ENCODE measurements at places on chromosomes 6 and 20.
A peak's percentile ranks its signal among the peaks of the same experiment; 100 is the strongest.

GRCh38 chr6:31805939-31806469, 762 bp downstream of the LSM2 start:
- DNase-seq, result no peak

GRCh38 chr6:134312038-134312660, 5.8 kb downstream of the SGK1 start:
- DNase-seq, result no peak

- DNase-seq, result no peak
Observed at GRCh38 chr6:110944681-110945151, 13.8 kb upstream of the GTF3C6 start.

DNA sequence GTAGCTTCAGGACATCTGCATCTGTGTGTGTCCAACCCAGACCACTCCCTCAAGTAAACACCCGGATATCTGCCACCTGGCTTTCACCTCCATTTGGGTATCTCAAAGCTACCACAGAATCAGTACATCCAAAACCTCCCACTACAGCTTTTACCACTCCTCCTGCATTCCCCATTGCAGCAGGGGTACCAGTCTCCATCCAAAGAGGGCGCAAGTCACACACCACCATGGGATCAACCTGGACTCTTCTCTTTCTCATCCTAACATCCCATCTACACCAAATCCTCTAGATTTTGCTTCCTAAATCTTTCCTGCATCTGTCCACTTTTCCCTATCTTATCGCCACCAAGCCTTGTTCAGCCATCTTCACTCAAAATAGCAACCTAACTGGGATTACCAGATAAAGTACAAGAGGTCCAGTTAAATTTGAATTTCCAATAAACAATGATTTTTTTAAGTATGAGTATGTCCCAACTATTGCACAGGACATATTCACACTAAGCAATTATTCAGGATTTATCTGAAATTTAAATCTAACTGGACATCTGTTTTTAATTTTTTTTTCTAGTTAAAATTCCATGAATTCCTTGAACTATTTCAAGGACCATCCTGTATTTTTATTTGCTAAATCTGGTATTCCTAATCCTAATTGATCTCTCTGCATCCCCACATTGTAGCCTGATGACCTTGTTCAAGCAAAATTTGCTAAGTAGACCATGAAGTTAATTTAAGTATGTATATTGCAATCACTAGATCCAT, 164.3 kb upstream of the MLN start:
- DNase-seq, result no peak

DNA sequence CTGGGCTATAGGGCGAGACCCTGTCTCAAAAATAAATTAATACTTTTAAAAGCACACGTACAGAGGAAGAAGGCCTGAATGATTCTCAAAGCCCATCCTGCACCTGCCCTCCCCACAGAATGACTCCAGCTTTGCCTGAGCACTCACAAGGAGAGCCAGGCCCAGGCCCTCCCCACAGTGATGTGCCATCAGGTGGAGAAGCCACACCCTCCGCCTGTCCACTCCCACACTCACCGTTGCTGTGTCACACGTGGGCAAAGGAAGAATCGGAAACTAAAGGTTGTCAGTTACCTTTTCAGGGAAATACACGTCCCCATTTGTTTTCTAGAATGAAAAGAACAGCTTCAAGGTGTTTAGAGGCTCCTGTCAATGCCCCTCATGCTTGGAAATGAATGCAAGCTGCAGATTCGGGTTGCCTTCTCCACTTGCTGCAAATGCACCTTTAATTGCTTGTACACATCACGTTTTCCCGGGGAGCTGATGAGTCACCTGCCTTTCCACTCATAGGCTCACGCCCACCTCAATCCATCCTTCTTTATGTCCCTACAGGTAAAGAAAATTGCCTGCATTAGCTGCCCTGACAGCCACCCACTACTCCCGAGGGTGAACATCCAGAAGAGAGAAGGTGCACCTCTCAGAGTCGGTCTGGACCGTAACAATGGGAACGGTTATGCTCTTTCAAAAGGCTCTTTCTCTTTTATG, 45.5 kb upstream of the AFDN start:
- no peak for DNase-seq

DNA sequence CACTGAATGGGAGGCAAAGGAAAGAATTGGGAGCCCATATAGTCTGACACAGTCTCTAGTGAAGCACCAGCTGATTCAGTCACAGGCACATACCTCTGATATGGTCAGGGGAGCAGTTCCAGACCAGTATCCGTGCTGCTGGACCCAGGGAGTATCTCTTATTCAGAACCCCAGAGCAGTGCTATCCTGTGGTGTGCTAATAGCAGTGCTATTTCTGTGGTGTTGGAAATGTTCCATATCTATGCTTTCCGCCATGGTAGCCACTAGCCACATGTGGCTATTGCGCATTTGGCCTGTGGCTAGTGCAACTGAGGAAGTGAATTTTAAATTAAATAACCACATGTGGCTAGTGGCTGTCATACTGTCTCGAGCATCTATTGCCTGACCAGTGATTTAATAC, 11.0 kb downstream of the SCUBE3 start:
- DNase-seq, result no peak

- no peak for DNase-seq
Observed at GRCh38 chr20:1526310-1526709, 31.2 kb downstream of the SIRPD start.

DNA sequence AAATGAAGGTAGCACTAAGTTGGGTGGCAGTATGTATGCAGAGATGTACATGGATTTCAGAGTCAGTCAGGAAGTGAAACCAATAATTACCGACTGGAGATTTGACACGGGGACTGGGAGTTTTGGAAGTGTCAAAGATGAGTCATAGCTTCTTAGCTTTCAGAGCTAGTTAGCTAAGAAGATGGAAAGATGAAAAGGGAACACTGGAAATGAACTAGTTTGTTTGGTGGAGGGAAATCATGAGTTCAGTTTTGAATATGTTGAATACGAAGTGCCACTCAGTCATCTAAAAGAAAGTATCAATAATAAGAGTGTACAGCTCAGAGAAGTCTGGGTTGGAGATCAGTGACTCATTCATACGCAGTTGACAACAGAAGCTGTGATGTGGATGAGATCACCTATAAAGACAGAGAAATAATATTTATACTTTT, 7.5 kb downstream of the ESF1 start:
- DNase-seq, result no peak

DNA sequence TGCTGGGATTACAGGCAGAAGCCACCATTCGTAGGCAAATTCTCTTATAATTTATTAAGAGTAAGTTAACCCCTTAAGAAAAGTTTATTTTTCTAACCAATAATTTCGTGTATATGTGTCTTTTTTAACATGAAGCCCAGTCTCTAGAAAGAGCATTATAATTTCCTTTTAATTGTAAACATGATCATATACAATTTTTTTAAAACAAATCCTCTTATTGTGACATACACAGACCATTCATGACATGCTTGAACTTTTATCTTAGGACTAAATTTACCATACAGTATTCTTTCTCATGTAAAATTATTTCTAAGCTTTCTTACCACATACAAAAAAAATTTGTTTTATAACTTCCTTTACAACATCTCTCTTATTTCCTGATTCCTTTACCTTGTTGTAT, 6.7 kb downstream of the ACOT13 start:
- no peak for DNase-seq

DNA sequence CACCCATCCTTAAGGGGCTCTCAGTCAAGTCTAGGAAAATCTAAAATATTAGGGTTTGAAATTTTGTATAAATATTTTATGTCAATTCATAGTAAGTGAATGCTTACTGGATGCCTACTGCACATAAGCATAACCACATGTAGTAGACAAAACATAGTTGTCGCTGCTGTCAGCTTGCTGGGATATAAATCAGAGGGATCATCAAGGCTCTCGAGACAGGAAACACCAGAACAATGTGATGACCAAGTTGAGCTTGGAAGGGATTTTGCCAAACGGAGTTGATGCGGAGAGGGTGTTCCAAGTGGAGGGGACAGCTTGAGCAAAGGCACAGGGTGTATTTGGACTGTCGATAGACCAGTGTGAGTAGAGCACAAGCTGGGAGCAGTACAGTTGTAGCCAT, 105.8 kb upstream of the SUPT3H start:
- DNase-seq, result no peak

DNA sequence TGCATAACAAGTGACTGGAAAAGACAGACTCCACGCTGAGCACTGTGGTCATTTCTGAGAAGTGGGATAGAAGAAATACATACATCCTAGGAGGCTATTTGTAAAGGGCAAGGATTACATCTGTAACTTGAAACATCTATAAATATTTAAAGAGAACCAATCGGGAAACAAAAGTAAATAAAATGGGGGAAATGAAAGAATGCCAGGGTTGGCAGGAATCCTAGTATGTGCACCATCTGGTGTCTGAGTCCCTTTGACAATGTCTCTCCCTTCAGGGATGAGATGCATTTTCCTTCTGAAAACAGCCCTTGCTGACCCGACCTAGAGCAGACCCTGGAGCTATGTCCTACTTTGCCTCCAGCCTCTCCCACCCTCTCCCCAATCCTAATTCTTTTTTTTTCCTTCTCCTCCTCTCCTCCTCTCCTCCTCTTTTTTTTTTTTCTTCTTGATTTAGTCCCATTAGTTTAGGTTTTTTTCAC, 53.2 kb downstream of the VSTM2L start:
- no peak for DNase-seq

DNA sequence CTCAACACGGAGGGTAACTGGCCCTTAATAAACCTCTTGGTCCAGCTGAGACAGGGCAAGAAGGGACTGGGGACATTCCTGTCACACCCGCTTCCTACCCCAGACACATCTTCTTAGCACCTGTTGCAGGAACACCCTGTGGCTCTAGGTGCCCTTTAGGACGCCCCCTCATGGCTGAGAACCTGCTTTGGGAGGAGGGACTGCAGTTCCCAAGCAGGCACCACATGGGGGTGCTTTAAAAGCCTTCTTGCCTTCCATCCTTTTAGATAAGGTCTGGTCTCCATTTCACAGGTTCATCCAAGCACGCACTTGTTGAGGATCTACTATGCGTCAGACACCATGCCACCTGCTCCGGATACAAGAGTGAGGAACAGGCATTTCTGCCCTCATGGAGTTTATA, 26.6 kb downstream of the NSFL1C start:
- no peak for DNase-seq

- no peak for DNase-seq
Observed at GRCh38 chr20:44195605-44196004, 8.6 kb upstream of the JPH2 start.

- DNase-seq, result no peak
Observed at GRCh38 chr20:54608039-54608745, 132.8 kb downstream of the DOK5 start.

DNA sequence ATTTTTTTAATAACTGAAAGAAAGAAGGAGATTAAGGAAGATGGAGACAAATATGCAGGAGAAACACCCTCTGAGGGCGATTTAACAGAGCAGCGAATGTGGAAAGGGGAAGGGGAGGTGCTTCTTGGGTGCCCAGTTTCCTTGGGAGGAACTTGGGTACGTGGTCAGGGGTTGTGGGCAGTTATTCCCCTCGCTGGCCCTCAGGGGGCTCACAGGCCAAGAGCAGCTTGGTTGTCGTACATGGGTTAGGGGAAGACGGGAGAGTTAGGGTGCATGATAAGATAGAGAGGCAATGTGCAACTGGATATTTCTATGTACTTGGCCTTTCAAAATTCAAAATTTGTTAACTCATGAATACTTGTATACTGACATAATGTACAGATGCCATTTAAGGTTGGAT, 7.0 kb upstream of the TUBB2A start:
- no peak for DNase-seq

- no peak for DNase-seq
Observed at GRCh38 chr6:11970114-11970513, 42.0 kb upstream of the HIVEP1 start.

- DNase-seq, result peak; percentile 53
Observed at GRCh38 chr6:47780510-47781356, 1.1 kb upstream of the OPN5 start.

DNA sequence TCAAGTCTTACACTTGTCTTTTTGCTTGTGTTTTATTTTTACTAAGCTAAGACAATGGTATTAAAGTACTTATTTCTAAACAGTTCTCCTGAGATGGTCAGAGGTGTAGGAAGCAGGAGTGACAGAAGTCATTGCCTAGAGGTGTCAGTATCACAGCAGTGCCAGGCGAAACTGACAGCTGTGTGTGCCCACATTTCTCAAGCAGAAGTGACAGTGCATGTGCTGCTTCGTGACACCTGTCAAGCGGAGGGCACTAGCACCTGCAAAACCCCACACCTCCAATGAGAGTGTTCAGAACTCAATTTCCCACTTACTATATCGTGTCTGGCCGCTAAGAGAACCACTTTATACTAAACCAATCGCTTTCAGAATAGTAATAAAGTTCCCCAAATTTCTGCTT, 82.8 kb downstream of the SLC23A2 start:
- DNase-seq, result no peak

- DNase-seq, result no peak
Observed at GRCh38 chr20:13648291-13649228, 9.8 kb upstream of the TASP1 start.

DNA sequence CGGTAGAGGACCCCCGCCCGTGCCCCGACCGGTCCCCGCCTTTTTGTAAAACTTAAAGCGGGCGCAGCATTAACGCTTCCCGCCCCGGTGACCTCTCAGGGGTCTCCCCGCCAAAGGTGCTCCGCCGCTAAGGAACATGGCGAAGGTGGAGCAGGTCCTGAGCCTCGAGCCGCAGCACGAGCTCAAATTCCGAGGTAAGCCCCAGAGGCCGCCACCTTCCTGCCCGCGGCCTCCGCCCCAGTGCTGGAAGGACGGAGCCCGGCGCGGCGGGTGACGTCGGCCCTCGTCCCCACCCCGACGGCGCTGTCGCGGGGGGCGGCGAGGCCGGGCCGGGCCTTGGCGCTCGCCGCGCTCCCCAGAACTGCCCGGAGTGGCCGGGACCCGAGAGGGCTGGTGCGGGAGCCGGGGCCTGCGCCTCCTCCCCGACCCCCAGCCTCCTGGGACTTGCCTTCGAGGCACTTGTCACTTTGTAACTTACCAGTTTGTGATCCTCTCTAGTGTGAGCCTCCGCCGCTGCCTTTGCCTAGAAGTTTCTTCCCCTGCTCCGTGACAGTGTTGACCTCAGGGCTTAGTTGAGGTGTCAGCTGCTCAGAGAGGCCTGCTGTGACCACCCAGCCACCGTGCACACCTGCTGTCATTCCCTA, 417 bp downstream of the VAPB start:
- DNase-seq, result no peak

- no peak for DNase-seq
Observed at GRCh38 chr6:27422651-27423332, 34.2 kb downstream of the ZNF391 start.

DNA sequence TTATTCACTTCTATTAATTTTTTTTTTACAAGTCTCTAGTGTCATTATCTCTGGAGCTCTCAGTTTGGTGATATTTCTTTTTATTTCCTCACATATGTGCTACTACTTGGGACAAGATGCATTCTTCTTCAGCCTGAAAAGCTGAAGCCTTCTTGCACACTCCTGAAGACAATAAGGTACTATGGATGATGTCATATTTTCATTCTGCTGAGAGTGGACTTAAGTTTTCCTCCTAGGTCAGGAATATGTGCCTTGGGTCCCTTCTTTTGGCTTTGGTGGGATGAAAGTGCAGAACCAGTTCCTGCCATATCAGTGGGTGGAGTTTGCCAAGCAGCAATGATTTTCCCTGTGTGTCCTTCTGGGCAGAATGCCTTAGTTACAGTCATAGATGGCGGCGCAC, 188.7 kb upstream of the EYA4 start:
- no peak for DNase-seq

GRCh38 chr6:13866301-13866700, 51.9 kb upstream of the MCUR1 start:
- DNase-seq, result no peak
